ENCODE measurements at places on chromosomes 16 and 17.

GRCh38 chr17:20010099-20010863 lies 1.1 kb downstream of the SPECC1 start:
- DNase-seq: no peak

GRCh38 chr17:66185862-66186261 lies 6.1 kb downstream of the CEP112 start:
- DNase-seq: no peak

DNA sequence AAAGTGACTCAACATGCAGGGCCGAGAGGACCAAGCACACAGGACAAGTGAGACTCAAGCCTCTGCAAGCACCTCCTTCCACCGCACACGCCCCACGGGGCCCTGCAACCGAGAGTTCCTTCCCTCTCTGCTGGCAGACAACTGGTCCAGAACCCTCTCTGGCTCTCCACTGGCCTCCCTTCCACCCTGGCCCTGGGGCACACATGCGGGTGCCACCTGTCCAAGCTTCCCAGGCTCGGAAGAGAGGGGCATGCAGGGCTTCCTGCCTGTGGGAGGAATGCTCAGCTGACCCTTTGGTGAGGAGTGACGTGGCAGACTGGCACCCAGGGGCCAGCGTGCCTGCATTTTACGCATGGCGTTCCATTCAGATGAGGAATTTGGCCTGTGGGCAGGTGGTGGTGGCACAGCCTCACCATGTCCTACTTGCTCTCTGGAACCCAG lies 59.8 kb downstream of the PIPOX start:
- no peak for DNase-seq

GRCh38 chr16:73062743-73063733 lies 15.1 kb upstream of the ZFHX3 start:
- no peak for DNase-seq

- peak; percentile 80 for DNase-seq
These were observed 996 bp downstream of the SLC25A10 start for GRCh38 chr17:81713004-81713555.

- DNase-seq: peak; percentile 71
These were observed 62.4 kb upstream of the PLCG2 start for GRCh38 chr16:81716478-81717225.

DNA sequence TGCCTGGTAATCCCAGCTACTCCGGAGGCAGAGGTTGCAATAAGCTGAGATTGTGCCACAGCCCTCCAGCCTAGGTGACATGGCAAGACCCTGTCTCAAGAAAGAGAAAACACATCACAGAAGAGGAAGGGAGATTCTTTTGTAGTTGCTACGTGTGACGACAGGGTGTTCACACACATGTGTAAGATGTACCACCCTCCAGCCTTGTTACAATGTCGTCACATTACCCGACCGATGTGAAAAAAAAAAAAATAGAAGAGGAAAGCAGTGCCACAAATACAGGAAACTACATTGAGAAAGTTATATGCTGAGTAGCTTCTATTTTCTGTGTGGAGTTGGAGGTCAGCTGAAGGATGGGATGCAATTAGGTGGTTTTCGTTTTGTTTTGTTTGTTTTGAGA lies 56.0 kb downstream of the CLUH start:
- DNase-seq: no peak

DNA sequence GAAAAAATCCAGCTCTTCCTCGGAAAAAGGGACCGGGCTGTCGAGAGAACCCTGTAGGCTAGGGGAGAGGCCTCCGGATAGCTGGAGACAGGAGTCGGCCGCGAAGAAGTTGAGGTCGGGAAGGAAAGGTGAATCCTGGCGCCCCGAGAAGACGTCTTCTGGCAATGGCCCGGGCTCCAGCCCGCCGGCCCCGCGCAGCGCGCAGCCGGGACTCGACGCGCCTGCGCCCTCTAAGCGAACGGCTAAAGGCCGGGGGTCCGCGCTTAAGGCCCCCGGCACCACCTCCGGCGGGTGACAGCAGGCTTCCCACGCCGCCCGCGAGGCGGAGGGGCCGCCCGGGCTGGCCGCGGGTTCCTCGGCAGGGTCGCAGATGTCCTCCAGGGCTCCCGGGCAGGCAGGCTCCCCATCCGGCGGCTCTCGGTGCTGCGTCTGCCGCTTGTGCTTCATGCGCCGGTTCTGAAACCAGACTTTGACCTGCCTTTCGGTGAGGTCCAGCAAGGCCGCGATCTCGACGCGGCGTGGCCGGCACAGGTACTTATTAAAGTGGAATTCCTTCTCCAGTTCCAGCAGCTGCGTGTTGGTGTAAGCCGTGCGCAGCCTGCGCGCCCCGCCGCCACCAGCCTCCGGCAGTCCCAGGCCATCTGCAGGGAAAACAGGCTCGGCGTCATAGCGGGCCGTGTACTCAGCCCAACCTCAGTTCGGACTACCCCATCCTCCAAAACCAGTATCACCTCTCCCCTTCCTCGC lies 1.6 kb downstream of the HOXB2 start:
- no peak for DNase-seq

- DNase-seq: peak; percentile 68
These were observed 3.5 kb upstream of the ARHGAP27 start for GRCh38 chr17:45436161-45436560.

DNA sequence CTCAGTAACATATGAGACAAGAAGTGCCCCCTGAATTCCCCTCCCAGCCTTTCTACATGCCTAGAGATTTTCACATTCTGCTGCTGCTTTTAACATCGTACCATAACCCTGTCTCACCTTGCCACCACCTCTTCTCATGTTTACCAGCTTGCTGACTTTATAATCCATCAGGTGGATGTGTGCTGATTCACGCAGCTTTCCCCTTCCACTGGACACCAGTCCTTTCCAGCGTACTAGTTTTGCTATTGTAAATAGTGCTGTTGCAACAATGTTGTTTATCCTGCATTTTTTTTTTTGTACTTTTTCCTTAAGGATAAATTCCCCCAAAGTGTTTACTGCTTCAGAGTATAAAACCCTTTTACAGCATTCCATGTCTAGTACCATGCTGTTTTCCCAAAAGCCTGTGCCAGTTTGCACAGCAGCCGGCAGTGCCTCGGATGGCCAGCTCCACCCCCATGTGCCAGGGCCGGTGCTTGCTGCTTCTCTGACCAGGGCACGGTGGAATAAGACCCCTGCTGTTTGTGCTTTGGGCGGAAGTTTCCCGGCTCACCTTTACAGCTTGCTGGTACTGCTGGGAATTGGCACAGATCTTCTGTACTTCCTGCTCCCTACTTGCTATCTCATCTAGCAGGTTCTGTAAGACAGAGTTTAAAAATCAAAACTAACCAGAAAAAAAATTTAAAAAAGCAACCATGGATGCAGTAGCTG lies 41.3 kb downstream of the UBN1 start:
- no peak for DNase-seq

- DNase-seq: peak; percentile 88
These were observed 641 bp upstream of the CBX2 start for GRCh38 chr17:79777120-79777893.

DNA sequence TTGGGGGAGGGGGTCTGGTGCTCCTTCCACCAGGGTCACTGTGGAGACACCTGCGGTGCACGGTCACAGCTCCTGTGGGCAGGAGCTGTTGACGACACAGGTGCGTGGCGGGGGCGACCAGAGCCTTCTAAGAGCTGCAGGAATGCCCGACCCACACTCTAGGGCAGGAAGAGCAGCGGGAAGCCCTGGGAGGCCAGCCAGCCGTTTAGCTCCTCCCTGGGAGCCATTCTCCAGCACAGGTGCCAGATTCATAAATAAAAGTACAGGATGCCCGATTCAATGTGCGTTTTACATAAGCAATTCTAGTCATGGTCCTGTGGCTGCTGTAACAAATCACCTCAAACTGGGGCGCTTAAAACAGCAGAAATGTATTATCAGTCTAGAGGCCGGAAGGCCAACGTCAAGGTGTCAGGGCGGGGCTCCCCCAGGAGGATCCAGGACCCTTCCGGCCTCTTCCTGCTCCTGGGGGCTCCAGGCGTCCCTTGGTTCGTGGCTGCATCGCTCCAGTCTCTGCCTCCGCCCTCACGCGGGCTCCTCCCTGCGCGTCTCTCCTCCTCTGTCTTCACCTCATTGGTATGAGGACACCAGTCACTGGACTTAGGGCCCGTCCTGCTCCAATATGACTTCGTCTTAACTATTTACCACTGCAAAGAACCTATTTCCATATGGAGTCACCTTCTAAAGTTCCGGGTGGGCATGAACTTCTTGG lies 155.4 kb downstream of the FOXL1 start:
- no peak for DNase-seq

- DNase-seq: no peak
These were observed 214.4 kb upstream of the CACNG5 start for GRCh38 chr17:66620528-66620927.
